ENCODE measurements at places on chromosomes 5 and 9.

GRCh38 chr5:55364537-55365055 is 56.8 kb downstream of the MTREX start:
- DNase-seq: no peak

DNA sequence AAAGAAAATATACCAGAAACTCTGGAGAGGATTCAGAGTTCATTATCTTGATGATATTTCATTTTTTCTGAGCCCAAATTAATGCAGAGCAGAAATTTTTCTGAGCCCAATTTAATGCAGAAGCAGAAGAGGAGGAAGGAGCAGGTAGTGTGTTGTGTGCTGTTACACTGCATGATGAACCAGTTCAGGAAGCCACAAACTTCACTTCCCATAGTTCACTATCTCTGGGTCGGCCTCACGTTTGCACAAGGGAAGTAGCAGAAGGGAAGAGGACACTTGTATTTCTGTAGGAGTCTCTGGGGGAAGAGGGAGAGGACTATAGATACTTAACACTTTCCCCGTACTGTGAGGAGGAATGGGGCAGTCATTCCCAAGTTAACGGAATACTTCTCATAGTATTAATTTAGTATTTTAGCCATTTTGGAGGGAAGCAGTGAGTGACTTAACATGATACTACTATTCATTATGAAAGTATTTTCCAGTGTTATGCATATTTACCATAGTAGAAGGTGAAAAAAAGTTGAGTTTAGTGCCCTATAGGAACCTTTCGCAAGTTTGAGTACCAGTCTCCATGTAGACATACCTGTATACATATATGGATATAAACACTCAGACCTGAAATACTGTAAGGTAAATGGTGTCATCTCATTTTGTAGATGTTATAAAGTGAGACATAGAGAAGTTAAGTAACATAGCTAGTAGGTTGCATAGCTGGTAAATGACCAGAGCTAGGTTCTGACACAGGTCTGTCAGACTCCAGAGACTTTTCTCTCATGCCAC is 30.0 kb downstream of the XPA start:
- no peak for DNase-seq

DNA sequence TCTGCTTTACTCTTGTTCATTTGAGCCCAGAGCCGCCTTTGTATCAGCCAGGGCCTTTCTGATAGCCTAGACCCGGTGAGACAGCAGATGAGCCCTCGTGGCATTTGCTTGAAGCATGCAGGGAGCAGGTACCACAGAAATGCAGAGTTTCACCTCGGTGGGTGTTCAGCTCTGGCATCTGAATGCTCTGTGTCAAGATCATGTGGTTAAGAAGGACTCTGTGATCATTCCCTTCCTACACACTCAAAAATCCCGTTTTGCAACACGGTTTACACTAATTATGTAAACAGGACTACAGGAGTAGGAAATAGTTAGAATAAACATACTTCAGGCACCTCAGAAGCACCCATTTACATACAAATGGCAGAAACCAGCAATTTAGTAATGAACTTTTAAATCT is 67.2 kb downstream of the MVB12B start:
- no peak for DNase-seq

DNA sequence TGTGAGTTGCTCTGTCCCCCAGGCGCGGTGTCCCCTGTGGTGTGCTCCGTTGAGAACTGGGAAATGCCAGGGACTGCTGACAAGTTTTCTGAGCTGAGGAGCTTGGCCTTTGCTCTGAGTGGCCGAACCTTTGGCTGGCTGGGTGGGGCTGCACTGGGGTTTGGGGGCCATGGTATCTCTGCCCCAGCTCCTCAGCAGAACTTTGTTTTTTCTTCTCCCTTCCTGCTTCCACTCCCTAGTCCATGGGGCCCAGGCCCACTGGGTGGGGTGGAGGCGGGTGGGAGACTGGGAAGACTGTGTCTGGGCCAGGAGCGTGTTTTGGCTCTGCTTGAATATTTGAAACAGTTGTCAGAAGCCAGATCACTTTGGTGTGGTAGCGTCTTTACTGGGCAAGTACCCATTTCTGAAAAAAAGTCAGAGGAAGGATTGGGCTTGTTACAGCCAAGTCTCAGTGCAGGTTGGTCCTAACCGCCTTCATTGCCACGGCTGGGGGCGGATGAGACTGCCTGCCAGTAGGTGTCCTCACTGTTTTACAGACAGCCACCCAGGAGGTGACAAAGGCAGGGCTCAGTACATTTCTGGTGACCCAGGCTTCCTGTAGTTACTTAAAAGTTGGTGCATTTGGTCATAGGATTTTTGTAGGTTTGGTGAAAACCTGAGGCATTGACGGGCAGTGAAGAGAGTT is 92.7 kb downstream of the DAB2IP start:
- peak; percentile 26 for DNase-seq

- peak; percentile 56 for DNase-seq
Measured at GRCh38 chr5:149959406-149960236, 937 bp upstream of the SLC26A2 start.

DNA sequence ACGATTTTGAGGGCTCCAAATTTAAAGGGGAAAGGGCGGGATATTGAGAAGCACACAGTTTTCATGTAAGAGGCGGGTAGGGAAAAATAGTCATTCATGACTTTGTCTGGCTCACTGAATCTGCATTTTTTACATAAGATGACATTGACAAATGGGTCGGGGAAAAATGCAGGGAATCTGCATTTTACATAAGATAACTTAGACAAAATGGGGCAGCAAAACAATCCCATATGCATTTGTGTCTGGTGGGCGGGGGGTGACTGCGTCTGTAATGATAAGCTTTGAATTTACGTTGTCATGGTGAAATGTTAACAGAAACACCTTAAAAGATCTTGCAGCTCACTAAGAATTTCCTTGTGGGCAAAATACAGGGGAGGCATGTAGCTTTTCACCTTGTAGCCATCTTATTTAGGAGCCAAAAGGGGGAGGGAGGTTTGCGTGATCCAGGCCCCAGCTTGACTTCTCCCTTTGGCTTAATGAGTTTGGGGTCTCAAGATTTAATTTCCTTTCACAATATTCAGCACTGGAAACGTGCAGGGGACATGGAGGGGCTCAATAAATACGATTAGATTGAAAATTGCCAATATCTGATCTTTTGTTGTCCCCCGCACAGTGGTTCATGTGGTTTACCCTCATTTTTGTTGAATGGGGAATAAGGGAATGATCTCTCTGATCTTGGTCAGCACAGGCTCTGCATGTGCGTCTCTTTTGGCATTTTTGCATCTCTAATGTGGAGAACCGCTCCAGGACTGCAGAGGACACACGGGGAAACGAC is 41.1 kb upstream of the GADD45G start:
- no peak for DNase-seq

DNA sequence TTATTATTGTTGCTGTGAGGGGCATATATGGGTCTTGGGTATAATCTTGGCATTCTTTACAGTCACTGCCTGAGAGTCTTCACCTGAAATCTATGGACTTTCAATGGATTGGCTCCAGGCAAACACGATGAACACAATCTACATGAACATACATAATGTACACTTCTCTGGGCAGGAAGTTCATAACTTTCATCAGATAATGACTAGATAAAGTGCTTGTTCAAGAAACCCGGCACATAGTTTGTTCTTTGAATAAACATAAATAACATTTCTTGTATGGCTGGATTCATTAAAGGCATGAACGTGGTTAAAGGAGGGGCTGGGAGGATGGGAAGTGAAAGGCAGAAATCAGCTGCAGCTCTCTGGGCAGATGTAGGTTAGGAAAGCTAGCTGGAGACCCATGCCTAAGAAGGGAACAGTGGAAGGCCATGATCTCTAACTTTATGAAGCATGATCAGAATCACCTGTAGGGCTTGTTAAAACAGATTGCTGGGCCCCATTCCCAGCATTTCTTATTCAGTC is 306.9 kb upstream of the EFNA5 start:
- no peak for DNase-seq

DNA sequence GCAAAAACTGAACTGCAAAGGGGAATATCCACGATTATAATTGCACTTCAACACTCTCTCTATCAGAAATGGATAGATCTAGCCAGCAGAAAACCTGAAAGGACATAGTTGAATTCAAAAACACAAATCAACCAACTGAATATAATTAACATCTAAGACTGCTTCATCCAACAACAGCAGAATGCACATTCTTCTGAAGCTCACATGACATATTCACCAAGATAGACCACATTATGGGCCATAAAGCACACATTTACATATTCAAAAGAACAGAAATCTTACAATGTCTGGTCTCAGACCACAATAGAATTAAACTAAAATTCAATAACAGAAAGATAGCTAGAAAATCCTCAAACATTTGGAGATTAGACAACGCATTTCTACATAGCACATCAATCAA is 118.3 kb downstream of the FBXO4 start:
- no peak for DNase-seq

- no peak for DNase-seq
Measured at GRCh38 chr9:135357863-135358551, 121.6 kb upstream of the PPP1R26 start.

DNA sequence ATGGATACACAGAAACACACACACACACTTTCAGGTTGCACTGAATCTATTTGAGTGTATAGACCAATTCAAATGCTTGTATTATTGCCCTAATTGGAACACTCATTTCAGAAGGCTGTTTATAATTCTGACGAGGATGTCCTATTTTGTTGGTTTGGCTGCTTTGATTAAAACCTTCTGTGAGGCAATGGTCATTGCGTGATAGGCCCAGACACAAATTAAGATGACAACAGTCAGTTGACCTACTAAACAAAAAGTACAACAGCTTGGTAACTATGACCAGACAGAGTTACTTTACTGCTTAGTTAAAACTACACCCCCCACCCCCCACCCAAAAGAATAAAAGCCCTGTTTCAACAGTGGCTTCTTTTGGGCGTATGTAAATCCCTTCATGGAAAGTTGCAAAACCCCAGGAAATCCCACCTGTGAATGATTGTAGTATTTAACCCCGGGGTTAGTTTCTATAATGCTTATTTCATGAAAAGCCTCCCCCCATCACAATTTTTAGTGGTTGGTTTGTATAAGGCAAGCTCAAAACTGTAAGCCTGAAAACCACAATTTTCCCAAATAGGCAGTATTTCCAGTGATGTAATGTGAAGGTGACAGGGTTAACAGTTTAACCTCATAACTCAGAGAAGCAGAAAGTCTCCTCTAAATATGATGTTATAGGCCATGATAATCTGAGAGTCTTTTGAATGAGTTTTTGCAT is 340.8 kb downstream of the FGF10 start:
- no peak for DNase-seq

DNA sequence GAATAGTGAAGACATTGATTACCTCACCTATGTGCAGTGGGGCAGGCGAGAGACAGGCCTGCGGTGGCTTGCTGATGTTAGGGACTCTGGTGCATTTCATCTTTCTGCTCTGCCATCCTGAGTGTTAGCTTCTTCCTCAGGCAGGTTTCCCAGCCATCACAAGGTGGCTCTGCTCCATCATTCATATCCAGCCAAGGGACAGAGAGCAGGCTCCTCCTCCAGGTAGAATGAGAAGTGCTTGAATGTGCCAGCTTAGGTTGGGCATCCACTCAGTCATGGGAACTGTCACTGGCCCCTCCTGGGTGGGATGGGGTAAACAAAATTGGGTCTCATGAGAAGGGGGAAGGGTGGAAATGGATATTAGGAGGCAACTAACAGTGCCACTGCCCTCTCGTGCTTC is 24.8 kb downstream of the GPR107 start:
- no peak for DNase-seq

- no peak for DNase-seq
Measured at GRCh38 chr9:107141967-107142366, 141.1 kb upstream of the RAD23B start.

DNA sequence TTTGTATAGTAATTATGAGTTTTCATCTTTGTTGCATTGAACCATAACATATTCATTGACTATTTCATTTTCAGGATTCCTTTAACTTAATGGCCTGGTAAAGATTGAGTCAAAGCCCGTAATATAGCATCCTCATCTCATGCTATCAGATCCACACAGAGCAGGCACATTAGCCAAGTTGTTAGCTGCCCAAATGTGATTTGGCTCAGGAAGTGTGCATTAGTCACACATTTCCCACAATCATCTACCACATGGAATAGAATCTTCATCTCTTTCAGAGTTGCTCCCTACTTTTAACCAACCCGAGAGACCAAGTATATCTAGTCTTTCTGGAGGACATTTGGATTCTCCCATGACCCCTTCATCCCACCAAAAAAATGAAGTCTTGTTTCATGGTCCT is 481.0 kb upstream of the PTGER4 start:
- no peak for DNase-seq

- no peak for DNase-seq
Measured at GRCh38 chr9:72154468-72155285, 5.4 kb downstream of the GDA start.

DNA sequence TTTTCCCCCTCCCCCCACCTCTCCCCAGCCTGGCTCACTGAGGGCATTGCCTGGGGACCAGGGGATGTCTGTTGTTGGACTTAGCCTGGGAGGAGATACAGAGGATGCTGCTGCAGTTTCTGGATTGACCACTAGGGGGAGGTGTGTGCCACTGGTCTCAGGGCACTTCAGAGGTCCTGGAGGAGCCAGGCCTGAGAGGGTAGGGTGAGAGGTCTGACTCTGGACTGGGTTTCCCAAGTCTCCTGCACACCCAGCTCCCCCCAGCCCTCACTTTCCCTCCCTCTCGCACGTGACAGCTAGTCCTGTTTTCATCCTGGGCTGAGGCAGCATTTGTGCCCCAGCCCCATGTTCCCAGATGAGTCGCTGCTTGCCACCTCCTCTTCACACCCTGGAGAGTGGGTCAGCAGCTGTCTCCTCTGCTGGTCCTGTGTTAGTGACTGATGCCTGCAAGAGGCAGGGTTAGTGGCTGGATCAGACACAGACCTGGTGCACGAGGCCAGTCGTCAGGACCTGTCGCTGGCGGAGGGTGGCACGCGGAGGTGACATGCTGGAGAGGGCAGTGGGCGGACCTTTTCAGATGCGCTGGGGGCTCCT is 4.4 kb downstream of the IL3 start:
- peak; percentile 90 for DNase-seq

DNA sequence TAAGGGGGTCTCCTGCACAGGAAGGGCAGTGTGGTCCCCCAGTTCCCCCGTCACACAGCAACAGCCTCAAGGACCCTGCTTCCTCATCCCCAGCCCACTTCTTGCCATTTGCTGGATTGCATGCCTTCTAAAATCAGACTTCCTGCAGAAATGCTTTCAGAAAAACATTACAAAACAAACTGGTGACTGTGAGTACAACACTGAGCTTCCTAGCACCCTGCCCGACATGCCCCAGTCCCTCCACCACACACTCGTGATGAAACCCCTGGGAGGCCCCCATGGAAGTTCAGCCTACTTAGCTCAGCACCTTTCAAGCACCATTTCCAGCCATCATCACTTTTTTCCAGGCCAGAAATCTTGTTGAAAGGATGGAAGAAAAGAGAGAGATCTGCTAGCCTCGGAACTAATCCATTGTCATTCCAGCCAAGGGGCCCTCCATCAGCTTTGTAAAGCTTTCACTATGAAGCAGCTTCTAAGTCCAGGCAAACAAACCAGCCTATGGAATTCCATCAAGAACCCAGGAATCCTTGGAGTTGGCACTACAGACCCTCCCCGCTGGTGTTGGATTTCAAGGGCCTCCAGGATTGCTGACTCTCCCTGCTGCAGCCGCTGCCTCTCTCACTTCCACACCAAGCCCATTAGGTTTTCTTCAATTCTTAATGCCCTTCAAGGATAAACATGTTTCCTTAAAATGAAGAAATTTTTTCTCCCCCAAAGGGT is 114.6 kb downstream of the C5orf15 start:
- no peak for DNase-seq
